ENCODE measurements at places on chromosomes 13 and 19.

DNA sequence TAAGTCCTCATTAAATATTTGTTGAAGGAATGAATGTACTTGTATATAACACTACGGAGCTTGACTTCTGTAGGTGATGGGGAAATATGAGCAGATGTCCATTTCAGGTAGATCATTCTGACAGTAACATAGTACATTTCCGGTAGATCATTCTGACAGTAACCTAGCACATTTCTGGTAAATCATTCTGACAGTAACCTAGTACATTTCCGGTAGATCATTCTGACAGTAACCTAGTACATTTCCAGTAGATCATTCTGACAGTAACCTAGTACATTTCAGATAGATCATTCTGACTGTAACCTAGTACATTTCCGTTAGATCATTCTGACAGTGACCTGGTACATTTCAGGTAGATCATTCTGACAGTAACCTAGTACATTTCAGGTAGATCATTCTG is 2.5 kb downstream of the PHF11 start:
- DNase-seq: no peak

DNA sequence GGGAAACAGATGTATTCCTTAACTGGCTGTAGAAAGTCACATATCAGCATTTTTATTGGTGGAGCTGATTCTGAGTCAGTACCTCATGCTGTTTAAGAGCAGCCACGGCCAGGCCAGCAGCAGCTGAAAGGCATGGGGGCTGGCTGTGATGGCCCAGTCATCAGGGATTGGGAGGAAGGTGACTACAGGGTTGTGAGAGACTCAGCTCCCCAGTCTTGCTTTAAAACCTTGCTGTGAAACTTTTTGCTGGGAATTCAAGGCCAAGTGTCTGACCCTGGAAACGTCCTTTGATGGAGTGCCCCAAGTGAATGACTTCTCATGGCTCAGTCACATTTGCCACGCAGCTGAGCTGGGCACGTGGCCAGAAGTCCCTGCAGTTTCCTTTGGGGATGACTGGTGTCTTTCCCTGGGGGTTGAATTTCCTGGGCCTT is 39.1 kb upstream of the RNF113B start:
- no peak for DNase-seq

DNA sequence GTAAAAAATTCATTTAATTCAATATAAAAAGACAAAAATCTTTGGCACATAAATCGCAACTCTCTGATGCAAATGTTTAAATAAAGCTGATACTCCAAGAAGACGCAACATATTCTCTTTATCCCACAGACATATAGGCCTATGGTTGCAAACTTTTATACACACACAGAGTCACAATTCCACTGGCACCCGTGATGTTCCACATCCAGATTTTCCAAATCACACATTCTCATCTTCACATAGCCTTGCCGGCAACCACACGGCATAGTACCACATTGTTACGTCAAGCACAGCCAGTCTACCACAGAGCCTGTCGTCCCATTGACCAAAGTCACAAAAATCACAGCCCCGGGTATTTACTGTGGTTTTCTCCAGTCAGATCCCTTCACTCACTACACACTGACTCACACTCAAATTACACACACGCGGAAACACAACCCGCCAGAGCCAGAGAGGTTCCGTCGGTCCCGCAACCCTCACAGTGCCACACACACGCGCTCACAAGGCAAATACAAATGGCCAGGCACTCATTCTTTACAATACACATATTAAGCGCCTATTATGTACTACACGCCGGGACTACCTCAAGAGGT is 546 bp upstream of the ZNF546 start:
- no peak for DNase-seq

DNA sequence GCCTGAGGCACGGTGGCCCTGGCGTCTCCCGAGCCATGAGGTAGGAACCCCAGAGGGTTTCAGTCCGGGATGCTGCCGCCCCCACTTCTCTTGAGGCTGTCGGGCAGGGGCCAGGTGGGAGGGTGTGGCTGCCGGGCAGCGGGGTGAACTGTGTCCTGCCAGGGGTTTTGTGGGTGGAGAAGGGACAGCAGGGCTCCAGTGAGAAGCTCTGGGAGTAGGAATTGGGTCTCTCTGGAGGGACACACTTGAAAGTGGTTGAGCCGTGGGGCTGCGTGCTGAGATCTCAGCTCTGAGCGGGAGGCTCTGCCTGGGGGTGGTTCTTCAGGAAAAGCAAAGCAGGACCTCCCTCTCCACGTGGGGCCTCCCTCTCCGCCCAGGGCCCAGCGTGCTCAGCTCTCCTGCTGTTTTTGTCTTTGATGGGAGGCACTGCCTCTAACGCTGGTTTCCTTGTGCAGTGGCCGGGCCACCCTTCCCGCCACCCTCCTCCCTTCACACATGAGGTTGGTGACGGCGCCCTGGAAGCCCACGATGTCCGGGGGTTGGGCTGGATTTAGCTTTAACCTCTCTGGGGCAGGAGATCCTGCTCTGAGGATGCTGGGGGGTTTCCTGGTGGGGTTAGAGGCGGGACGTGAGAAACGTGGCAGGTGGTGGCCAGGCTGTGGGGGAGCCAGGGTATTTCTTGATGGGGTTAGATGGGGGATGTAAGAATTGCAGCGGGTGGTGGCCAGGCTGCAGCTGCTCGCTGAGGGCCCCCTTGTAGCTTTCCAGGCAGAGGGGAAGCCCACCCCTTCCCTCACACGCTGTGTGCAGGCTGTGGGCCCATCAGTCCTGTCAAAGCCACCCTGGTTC is 15.3 kb upstream of the ZNF554 start:
- DNase-seq: no peak

- DNase-seq: no peak
Observed at GRCh38 chr13:52776726-52777125, 37.1 kb upstream of the CNMD start.

Measured in neural progenitor cell (in vitro differentiated cells).